A549 treated with Hydrocortisone at 1 μM for 4 hours (cell line): ENCODE measurements at places on chromosomes 1 and 21. TPM values are rescaled to one million over a fixed set of nuclear protein-coding genes. Genes with fewer than 3 reads are reported as not detected.

The PGLYRP4 gene
- total RNA-seq, result not detected in 5 replicates

The TP73 gene
- total RNA-seq, result 0.61 to 0.81 TPM (median 0.64 TPM) in 5 replicates

The OR14K1 gene
- total RNA-seq, result not detected in 5 replicates

The PRDM16 gene
- 0.09 to 0.45 TPM (median 0.13 TPM) in 5 replicates for total RNA-seq

The NIBAN1 gene
- 0.81 to 1.2 TPM (median 0.85 TPM) in 5 replicates for total RNA-seq

The NR0B2 gene
- total RNA-seq, result 0.09 to 0.14 TPM in 2 of 5 replicates, not detected in the others

The CHODL gene
- total RNA-seq, result not detected in 5 replicates

The FAM151A gene
- total RNA-seq, result 0.15 to 0.29 TPM (median 0.24 TPM) in 5 replicates

The AMY2A gene
- total RNA-seq, result not detected in 5 replicates

The CFHR2 gene
- total RNA-seq, result not detected in 5 replicates

The PLPPR5 gene
- not detected in 5 replicates for total RNA-seq

The USH2A gene
- total RNA-seq, result not detected in 5 replicates
